Stimulated activated CD8-positive, alpha-beta memory T cell treated with anti-CD3 and anti-CD28 coated beads, Interleukin-2, amount 100 ng/mL, for 1 hour (primary cell): ENCODE measurements at places on chromosomes 6 and 20.

- DNase-seq = no peak
Observed at GRCh38 chr6:41413250-41413649, 77.8 kb downstream of the NCR2 start.

GRCh38 chr6:153727885-153728284, 311.2 kb upstream of the OPRM1 start:
- DNase-seq = no peak

- no peak for DNase-seq
Observed at GRCh38 chr6:130557481-130558112, 191.8 kb downstream of the TMEM200A start.

DNA sequence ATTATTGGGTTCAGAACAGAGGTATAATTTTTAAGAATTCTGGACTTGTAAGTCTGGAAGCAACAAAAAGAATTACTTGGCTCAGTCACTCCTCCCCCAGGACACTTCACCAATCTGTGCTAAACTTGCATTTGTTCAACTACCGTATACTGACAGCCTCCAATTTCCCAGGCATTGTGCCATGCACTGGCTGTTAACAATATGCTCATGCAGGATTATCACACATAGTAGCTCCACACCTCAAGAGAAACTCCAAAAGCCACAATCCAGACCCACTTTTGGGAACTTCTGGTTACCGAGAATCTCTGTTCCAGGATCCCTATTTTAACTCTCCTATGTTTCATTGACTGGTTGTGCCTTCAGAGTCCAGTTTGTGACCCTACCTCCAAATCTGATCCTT, 7.7 kb downstream of the ADGRF1 start:
- DNase-seq = no peak

- DNase-seq = no peak
Observed at GRCh38 chr6:74519163-74519562, 686.7 kb downstream of the COL12A1 start.

- DNase-seq = no peak
Observed at GRCh38 chr6:140174524-140174923, 800.1 kb upstream of the CITED2 start.

DNA sequence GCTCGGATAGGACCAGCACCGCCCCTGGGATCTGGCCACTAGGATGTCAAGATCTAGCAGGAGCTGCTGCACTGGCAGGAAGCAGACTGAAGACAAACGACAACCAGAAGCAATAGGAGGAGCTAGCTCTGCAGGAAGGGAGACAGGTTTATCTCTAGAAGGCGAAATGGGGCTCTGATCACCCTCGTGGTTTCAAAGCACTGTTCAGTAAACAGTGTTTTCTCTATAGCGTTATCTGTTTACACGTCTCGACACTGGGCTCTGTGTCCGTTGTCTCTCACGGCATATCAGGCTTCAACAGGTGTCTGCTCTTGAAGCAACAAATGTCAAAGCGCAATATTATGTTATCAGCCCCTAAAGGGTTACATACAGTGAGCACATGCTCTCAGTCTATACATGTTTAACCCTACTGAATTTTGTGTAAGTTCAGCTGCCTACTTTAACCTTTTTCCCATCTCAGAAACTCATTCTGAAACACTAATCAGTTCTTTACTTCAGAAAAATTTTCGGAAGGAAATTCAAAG, 23.8 kb downstream of the TMEM14B start:
- no peak for DNase-seq

DNA sequence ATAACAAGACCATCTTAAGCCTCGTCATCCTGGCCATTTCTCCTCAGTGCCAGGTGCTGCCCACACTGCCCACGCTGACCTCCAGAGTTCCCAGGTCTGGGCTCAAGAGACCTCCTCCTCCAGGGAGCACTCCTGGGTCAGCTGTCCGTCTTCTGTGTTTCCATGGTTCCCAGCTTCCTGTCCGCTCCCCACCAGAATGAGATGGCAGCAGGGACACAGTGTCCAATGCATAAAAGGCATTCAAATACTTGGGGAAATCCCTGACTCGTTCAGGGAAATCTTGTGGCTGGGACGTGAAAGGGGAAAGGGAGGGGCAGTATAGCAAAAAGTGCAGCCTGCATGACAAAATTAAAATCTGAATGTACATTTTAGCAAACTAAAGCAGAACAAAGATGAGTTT, 54.3 kb downstream of the SLC23A2 start:
- DNase-seq = no peak

GRCh38 chr6:43687437-43688347, at the start of gene MRPS18A:
Gene MRPS18A (minus strand): TSS chr6:43687791. CDS start chr6:43687779, 12 bp downstream.
- DNase-seq = peak; percentile 60

GRCh38 chr20:57468523-57469417, 56.2 kb downstream of the CTCFL start:
- no peak for DNase-seq

DNA sequence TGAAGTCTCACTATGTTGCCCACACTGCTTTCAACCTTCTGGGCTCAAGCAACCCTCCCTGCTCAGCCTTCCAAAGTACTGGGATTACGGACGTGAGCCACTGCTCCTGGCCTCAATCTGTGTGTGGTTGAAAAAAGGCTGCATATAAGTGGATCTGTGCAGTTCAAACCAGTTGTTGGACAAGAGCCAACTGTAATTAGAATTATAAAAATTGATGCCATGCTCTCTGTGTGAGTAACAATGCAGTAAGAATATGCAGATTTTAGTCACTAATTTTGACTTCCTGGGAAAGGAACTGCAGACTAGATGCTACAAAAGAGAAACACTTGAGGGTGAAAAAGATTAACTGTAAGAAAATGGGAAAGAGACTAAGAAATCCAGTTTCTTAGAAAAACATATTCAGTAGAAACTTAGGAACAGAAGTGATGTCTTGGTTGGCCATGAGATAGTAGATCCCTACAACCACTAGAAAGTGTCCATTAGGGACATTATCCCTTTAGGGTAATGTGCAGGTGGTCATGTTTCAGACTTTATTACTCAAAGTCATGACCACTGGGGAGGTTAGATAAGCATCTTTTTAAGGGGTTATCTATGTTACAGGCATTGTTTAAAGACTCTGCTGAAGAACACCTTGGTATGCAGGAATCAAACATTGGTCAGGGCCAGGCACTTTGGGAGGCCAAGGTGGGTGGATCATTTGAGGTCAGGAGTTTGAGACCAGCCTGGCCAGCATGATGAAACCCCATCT, 26.3 kb downstream of the ITCH start:
- no peak for DNase-seq

- DNase-seq = no peak
Observed at GRCh38 chr6:164023535-164023934, 609.0 kb downstream of the QKI start.

DNA sequence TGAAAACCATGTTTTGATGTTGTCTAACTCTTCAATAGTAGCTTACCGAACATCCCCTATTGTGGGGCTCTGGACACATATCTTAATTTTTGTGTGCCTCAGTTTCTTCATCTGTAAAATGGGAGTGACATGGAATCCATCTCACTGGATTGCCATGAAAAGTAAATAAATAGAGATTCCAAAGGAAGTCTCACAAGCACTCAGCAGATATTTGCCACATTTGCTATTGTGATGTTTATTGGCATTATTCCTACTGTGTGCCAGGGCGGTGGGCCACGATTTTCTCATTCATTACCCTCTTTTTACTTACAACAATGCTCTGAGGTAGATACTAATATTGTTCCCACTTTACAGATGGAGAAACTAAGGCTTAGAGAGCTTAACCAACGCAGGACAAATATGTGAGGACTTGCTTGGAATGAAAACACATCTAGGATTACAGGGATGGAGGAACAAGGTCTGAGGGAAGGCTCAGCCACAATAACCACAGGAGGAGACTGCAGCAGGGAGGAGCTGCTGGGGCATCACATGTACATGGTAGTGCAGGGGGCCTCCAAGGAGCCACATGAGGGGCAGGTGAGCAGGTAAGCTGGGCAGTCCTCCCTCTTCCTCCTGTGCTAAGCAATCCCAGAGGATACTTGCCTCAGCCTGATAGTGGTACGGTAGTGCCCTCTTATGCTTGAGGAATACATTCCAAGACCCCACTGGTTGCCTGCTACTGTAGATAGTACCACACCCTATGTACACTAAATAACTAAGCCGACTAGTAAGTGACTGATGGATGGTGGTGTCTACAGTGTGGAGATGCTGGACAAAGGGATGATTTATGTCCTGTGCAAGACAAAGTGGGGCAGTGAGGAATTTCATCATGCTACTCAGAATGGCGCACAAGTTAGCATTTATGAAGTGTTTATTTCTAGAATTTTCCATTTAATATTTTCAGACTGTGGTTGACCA, 176.9 kb downstream of the FOXA2 start:
- DNase-seq = no peak
